ENCODE measurements at places on chromosomes 6 and 20.

DNA sequence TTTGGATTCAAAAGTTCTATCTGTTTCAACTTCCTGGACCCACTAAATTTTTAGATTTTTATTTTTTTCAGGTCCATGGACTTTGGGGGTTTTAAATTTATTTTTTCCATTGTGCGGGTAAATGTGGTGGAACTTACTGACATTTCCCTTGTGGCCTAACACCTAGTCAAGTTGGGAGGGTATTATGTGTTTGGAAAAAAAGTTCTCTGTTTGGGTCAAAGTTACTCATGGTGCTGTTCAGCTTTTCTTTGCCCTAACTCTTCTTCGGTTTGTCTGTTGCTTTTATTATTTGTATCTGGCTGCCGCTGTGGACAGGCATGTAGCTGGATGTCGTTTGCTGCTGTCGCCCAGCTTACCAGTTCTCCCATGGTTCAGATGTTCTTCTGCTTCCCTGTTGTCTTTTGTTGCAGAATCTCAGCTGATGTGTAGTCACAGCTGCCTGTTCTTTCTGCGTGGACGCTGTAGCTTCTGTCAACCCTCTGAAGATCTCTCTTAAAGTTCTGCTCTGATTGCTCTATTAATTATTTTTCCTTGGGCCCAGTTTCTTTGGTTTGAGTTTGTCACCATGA, 7.9 kb downstream of the IGF2R start:
- DNase-seq = no peak

DNA sequence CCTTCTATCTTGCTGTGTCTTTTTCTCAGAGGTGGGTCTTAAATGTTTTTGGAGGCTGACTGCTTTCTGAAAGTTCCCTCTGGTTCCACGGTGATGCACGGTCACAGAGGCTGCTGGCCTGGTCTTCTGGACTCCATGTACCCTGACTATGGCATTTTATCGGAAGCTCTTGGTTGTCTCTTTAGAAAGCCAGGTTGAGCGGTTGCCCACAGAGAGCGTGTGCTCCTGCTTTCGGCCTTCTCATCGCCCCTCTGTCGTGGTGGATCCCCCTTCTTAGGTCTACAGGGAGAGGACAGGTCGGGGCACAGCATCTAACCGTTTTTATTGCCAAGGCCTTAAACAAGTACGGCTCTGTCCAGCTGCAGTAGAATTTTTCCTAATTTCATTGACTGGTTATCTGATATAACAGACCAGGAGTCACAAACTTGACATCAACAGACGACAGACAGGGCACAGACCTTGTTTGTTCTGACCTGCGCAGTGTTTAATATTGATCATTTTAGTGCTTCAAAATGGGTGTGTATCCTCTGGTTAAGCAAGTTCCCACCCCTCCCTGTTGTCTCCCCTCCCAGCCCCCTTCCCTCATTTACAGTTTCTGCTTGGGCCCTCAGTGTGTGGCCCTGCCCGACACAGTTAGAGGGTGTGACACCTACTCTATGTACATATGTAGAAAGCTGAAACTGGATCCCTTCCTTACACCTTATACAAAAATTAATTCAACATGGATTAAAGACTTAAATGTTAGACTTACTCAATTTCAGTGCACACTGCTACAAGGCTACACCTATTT, 24.7 kb downstream of the SYTL3 start:
- DNase-seq = no peak

GRCh38 chr20:59403261-59403961, 103.0 kb downstream of the EDN3 start:
- DNase-seq = peak; percentile 32

GRCh38 chr6:139019722-139020121, 8.8 kb upstream of the ABRACL start:
- no peak for DNase-seq

DNA sequence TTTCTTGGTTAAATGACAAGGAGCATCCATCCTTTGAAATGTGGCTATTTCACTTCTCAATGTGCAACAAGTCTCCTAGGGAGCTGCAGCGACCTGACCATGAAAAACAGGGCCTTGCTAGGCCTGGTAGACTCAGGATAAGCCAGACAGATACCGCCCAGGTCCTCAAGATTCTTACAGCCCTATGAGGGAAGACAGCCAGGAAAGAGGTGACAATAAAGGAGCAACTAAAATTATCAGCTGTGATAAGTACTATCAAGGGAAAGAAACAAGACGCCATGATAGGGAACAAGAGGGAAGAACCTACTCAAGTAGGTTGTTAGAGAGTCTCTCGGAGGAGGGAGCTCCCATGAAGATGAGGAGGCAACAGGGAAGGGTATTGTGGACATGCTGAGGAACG, 51.4 kb upstream of the EMILIN3 start:
- DNase-seq = no peak
